ENCODE measurements at places on chromosomes 1 and 21.

- DNase-seq: no peak
These were observed 13.1 kb downstream of the RNF220 start for GRCh38 chr1:44418022-44418673.

DNA sequence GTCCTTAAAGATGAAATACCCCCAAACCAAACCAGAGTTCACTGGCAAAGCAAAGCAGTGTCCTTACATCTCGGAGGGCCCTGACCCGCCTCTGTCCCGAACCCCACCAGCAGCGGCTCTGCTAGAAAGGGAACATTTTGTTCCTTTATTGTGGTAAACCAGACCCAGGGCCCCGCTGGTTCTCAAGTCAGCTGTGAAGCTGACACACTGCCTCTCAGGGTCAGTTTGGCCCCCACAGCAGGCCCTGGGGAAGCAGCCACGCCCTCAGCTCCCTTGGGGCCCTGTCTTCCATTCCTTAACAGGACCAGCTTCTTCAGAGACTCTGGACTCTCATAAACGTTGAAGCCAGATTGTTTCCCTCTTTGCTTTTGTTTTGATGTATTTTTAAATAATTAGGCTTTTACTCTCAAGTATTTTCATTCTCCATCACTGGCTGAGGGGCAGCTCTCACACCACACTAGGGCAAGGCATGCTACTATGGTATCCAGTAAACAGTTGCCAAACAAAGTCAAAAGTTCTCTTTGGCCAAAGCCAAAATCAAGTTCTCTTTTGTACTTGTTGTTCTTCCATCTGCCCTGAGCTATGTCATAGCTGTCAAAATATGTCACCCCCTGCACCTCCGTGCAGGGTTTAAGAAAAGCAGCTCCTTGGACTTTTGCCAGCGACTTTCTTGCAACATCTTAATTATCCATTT, 61.1 kb upstream of the ANGPTL1 start:
- DNase-seq: no peak

DNA sequence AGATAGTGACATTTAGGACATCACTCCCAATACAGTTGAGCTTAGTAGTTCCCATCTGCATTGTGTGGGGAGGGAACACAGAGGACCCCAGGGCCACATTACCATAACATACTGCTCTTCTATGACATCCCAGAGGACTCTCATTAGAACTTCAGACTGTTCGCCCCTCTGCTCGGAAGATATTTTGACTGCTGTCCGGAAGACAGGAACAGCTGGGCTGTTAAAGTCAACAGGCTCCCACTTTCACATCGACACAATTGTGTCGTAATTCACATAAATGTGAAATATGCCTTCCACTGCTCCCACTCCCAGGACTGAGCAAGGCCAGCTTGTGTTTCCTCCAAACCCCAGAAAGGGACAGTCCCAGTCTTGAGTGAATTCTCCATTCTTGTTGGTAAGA, 158.4 kb downstream of the SEC16B start:
- DNase-seq: no peak

DNA sequence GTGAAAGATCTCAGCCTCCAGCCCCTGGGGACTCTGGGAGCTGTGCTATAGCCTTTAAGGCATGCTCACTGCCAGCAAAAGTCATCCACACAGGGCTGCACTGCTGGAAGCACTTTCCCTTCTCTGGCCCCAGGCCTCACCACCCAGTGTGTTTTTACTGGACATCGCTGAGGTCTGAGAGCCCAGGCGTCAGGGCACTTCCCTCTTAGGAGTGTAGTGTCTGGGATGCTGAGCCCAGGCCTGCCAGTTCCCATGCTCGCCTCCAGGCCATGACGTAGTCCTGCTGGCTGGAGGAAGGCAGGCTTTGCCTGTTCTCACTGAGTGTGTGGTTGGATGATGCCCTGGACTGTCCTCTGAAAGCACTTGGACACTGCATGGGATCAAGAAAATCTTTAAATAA, 101.2 kb downstream of the GDAP2 start:
- no peak for DNase-seq

- no peak for DNase-seq
These were observed 185.2 kb downstream of the C1orf94 start for GRCh38 chr1:34361781-34362357.

- no peak for DNase-seq
These were observed 10.9 kb downstream of the IRF2BP2 start for GRCh38 chr1:234598974-234599616.

GRCh38 chr1:67966666-67967009, 83.8 kb downstream of the DIRAS3 start:
- DNase-seq: no peak

DNA sequence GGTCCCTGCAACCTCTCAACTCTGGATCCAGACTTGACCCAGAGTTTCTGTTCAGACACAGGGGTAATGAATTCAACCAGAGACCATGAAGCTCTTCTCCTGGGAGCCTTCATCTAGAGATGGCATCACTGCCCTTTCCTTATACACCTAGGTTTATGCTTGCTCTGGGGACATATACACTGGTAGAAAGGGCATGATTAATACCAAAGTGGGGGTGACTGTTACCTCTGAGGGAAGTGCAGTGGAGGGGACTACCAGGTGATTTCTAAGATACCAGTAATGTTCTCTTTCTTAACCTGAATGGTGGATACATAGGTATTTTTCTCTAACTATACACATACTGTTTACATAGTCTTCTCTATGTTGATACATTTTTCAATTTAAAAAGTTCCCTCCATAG, 48.4 kb downstream of the JAK1 start:
- DNase-seq: no peak

GRCh38 chr1:22600071-22600816, 36.2 kb upstream of the C1QA start:
- no peak for DNase-seq

GRCh38 chr1:90273241-90273774, 278.4 kb downstream of the ZNF326 start:
- DNase-seq: no peak

DNA sequence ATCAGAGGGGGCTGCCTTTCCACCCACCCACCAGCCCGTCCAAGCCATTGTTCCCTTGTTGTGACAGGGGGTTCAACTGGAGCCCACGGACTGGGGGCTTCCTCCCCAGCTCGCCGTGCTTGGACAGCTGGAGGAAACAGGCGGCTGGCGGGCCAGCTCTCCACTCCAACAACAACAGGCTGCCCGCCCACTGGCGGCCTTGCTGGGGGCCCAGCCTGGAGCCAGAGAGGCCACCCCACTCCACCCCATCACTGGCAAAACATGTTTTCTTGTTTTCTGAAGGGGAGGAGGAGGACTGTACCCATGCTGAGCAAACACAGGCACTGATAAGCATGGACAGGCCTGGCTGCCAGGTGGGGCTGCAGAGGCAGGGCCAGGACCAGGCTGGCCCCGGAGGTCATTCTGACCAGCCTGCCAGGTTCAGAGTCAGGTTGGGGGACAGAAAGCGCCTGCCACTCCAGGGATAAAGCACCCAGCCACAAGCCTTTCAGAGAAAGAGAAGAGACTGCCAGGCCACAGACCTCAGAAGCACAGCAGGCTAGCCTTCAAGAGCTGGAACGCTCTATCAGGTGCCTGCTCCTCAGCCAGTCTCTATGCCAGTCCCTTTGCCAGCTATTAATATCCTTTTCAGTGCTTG, 32.8 kb downstream of the GJA4 start:
- no peak for DNase-seq

- no peak for DNase-seq
These were observed 8.4 kb downstream of the ADARB1 start for GRCh38 chr21:45082736-45083135.

- no peak for DNase-seq
These were observed 73.2 kb downstream of the GRIK3 start for GRCh38 chr1:36961062-36961615.

- DNase-seq: no peak
These were observed 38.7 kb downstream of the GNPAT start for GRCh38 chr1:231279683-231280082.

DNA sequence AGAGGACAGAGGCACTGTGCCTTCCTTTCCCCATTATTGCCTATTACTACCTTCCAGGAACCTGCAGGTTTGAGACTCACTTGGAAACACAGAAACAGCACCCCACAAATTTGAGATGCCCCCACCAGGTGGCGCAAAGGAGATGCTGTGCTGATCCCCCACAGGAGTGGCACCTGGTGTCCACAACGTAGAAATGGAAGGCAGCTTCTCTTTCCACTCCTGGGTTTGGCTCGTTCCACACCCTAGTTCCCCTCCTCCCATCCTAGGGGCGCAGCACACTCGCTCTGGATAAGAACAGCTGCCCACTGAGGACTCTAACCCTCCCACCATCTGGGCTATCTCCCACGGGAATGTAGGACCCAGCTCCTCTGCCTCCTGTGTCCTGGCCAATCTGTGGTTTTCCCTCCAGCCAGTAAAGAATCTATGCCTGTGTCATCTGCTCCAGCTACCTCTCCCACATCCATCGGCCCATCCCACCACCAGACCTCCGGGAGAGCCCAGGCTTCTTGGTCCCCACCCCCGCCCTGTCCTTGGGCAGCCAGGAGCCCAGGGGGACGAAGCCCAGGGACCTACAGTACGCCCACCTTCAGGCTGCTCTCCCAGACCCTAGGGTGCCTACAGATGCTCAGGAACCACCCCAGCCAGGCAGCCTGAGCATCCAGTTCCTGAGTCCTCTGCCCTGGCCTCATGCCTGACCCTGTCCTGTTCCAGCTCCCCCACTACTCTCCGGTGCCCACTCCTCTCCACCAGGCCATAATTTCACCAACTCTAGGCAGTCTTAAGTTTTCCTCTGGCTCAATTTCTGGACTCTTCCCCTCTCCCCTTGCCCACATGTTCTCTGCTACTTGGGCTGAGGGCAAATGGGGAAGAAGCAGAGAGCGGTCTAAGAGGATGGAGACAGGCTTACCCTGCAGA, 549 bp downstream of the THBS3 start:
- peak; percentile 35 for DNase-seq

GRCh38 chr1:66739401-66740157, 12.7 kb upstream of the DYNLT5 start:
- no peak for DNase-seq

GRCh38 chr1:2778220-2778592, 23.3 kb downstream of the TTC34 start:
- DNase-seq: no peak

GRCh38 chr1:53126495-53126894, 15.9 kb downstream of the SLC1A7 start:
- DNase-seq: no peak

GRCh38 chr1:70675737-70676156, 264.7 kb downstream of the CTH start:
- DNase-seq: no peak

DNA sequence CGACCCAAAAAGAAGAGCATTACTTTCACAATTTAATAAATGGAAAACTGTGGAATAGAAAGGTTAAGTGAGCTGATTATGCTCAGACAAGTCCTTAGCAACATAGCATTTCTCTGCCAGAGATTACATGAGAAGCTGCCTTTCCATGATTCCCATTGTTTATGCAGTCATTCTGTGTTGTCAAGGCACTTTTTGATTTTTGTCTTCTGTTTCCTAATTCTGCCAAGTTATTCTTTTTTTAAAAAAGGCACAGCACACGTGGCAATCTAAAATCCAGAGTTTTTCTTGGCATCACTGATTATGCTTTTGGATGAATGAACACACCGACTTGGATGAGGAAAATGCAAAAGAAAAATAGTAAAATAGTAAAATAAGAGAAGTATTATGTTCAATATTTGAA, 185.0 kb downstream of the RGS7 start:
- DNase-seq: no peak

- DNase-seq: no peak
These were observed 116.3 kb upstream of the CACYBP start for GRCh38 chr1:174883409-174883808.

GRCh38 chr1:240524356-240525069, 87.4 kb downstream of the GREM2 start:
- no peak for DNase-seq

DNA sequence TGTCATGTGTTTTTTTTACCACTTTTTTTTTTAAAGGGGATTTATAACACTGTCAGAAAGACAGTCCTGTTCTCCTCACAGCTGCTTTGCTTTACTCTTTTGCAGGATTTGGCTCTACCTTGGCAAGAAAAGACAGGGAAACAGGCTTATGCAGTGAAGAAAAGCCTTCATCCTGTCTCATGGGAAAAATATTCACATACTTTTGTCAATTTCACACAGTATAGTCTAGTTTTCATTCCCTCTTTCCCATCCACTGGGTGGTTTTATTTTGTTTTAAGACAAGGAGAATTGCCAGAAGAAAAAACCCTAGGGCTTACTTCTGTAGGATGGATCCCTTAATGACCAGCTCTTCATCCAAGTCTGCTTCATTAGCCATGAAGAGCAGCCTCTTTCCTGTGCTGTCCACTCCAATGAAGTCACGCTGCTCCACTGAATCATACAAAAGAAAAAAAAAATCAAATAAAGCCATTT, 60.0 kb downstream of the EIF2B3 start:
- DNase-seq: no peak

- DNase-seq: no peak
These were observed 166.9 kb downstream of the MAGI3 start for GRCh38 chr1:113557187-113557586.

- no peak for DNase-seq
These were observed 20.6 kb upstream of the LPGAT1 start for GRCh38 chr1:211851174-211851573.

DNA sequence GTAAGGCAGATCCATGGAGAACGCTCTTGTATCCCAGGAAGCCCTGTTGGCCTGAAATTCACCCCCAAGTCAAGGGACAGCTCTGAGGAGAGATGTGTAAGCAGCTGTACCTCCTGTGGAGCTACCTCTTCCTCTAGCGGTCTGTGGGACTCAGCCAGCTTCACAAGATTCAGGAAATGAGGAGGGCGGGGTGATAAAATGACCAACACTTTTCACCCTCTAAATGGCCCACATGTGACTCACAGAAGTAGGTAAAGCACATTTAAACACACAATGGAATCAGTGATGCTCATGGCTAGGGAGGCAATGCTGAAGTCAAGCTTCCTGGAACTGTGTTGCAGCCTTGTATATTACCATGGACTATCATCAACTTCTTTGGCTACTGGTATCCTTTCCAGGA, at the start of gene SH2D1B:
TSS of gene SH2D1B (minus strand) at position 135 of the 400 bp plus-strand sequence. CDS start at position 15, 120 bp downstream.
- no peak for DNase-seq

DNA sequence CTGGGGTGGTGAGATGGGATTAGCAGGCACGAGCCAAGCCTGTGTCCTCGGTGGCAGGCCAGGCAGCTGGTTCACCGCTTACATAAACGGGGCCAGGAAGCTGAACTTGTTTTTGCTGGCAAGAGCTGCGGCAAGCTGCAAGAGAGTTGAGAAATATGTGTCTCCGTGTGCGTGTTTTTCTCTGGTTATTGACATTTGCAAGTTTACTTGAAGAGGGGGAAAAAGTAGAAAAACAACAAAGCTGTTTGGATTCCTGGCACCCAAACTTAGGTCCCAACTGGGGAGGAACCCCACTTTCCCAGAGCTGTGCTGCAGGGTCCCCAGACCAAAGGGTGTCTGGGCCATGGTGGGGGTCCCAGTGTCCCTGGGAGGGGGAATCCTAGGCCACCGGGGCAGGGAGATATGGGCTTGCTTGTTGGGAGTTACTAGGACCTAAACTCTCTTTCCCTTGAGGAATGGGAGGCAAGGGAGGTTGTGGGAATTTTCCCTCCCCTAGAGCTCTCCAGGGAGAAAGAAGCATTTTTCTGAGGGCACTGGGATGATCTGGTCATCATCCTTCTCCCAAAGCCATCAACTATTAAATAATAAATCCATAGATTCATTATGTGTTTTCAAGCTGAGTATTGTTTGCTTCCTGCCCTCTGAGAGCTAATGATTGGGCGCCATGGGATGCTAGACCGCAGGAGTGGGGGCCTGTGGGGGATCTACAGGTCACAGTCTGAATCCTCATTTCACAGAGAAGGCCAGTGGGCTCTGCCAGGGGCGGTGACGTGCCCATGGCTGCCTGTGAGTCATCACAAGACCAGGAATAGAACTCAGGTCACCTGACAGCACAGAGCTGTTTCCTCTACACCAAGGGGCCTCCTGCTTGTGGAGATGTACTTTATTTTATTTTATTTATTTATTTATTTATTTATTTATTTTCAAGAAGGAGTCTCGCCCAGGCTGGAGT, 14.8 kb downstream of the IL6R start:
- DNase-seq: peak; percentile 17

Data from caudate nucleus (tissue), 63 donors.